Adrenal gland (tissue), 19 donors: ENCODE measurements at places on chromosomes 7 and 10. TPM values are rescaled to one million over a fixed set of nuclear protein-coding genes. Genes with fewer than 3 reads are reported as not detected.
A peak's percentile ranks its signal among the peaks of the same experiment; 100 is the strongest.

Gene COX19
- 32.4 TPM for total RNA-seq

Gene TMEM273
- 2.0 TPM for total RNA-seq

Gene FAM25C
- total RNA-seq, result not detected

Gene LRRTM3
- total RNA-seq, result 4.1 TPM

Gene PODXL
- 99.6 TPM for total RNA-seq

Gene GHRHR
- total RNA-seq, result not detected

Gene KLF14
- total RNA-seq, result 1.8 TPM

Gene TET1
- 1.3 TPM for total RNA-seq

Gene TAS2R41
- not detected for total RNA-seq

Gene FAM3C
- 29.0 TPM for total RNA-seq

Gene MMP21
- total RNA-seq, result 0.11 TPM

Gene UTF1
- total RNA-seq, result not detected

Gene CYP3A4
- total RNA-seq, result 0.14 TPM

GRCh38 chr7:47634273-47634672 is 52.4 kb upstream of the TNS3 start:
- H3K27me3 ChIP-seq, result no peaks in the 10 kb centered on the region
- H3K36me3 ChIP-seq, result no peaks in the 10 kb centered on the region
- no peak for DNase-seq
- H3K4me1 ChIP-seq, result peaks cover 4% of the 10 kb centered on the region
- no peak overlapping the region for H3K27ac ChIP-seq

DNA sequence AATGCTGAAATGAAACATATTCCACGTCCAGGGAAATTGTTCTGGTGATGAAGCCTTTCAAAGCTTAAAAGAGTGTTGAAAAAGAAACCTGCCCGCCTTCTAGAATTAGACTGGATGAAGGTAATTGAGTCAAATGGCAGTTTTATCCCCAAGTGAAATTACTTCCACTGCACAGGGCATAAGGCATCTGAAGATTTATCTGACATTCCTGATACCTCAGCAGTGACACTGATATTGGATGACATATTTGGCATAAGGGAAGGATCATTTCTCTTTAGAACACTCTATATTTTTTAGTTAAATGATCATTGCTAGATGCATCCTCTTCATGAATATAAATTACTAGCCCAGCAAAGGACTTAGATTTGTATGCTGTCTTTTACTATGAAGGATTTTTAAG is 229.6 kb upstream of the TPK1 start:
- no peak overlapping the region for H3K27ac ChIP-seq
- H3K36me3 ChIP-seq, result no peaks in the 10 kb centered on the region
- DNase-seq, result no peak
- H3K4me1 ChIP-seq, result no peaks in the 10 kb centered on the region
- H3K4me3 ChIP-seq, result no peak overlapping the region
- no peaks in the 10 kb centered on the region for H3K27me3 ChIP-seq

- no peak for DNase-seq
- no peaks in the 10 kb centered on the region for H3K36me3 ChIP-seq
- no peak overlapping the region for H3K27ac ChIP-seq
- no peaks in the 10 kb centered on the region for H3K27me3 ChIP-seq
Observed at GRCh38 chr10:33532901-33533300, 198.4 kb upstream of the NRP1 start.

DNA sequence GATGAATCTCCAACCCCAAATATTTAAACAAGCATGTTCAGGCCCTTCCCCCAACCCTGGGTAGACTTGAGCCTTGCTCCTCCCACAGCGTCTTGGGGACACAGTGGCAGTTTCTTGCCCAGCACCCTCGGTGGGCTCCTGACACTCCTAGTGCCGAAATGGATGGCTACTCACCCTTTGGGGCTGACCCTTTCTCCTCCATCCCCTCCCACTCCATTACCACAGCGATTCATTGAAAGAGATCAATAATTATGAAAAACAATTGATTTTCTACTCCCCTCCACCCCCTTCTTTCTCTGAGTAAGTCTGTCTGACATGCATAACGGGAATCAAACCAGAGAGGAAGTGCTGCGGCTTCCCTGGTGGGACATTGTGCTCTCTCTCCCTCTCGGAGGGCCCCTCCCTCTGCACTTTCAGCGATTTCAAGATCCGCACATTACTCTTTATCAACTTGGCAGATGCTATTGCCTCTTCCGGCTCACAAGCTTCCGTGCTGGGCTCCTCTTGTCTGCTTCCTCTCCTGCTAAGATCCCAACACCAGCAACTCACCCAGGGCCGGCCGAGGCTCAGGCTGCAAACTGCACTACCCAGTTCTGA is 79.0 kb upstream of the PLXNA4 start:
- no peak overlapping the region for H3K4me3 ChIP-seq
- no peak overlapping the region for H3K27ac ChIP-seq
- DNase-seq, result peak; percentile 63
- no peaks in the 10 kb centered on the region for H3K27me3 ChIP-seq

DNA sequence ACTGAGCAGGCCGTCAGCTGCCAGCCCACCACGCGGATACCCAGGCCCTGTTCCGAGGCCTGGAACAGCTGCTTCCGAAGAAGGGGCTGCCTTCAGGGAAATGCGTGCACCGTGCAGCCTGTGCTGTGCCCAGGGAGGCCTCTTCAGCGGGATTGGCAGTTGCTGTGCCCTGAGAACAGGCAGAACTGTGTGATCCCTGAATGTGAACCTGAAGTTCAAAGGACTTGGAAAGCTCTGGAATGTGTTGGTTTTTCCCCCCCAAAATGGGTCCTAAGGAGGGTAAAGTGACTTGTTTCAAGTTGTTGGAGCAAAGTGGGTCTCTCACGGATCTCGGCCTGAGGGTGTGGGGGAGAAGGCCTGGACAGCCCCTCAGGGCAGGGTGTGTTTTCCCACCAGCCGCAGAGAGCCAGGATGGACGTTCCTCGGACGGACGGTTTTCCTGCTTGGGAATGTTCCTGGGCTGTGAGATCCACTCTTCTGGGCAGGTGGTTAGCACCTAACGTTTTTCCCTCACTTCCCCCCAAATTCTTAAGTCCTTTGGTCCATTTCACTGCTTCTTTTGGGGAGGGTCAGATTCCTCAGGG is 2.1 kb downstream of the SPRN start:
- no peaks in the 10 kb centered on the region for H3K27me3 ChIP-seq
- no peak overlapping the region for H3K4me3 ChIP-seq
- H3K36me3 ChIP-seq, result peaks cover 20% of the 10 kb centered on the region
- DNase-seq, result no peak
- no peak overlapping the region for H3K27ac ChIP-seq

DNA sequence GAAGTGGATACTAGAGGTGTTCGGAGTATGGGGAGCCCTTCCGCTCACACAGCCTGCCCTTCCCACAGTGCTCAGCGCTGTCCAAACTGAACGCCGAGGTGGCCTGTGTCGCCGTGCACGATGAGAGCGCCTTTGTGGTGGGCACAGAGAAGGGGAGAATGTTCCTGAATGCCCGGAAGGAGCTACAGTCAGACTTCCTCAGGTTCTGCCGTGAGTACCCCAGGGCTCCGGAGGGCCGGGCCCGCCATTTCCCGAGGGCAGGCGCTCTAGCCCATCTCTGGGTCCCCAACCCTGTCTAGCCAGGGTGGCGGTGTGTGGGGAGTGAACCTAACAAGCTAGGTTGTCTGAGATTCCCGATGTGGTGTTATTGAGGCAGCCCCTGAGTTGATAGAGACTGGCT is 59.1 kb downstream of the GTF2IRD1 start:
- no peaks in the 10 kb centered on the region for H3K27me3 ChIP-seq
- no peak overlapping the region for H3K27ac ChIP-seq
- no peaks in the 10 kb centered on the region for H3K4me1 ChIP-seq
- DNase-seq, result no peak
- peaks cover 18% of the 10 kb centered on the region for H3K36me3 ChIP-seq

GRCh38 chr7:47811632-47812380 is 136.5 kb downstream of the PKD1L1 start:
- H3K4me1 ChIP-seq, result peaks cover 10% of the 10 kb centered on the region
- no peak overlapping the region for H3K27ac ChIP-seq
- H3K4me3 ChIP-seq, result no peak overlapping the region
- no peaks in the 10 kb centered on the region for H3K27me3 ChIP-seq
- no peak for DNase-seq

- no peak for DNase-seq
- no peaks in the 10 kb centered on the region for H3K36me3 ChIP-seq
- no peak overlapping the region for H3K27ac ChIP-seq
- no peaks in the 10 kb centered on the region for H3K27me3 ChIP-seq
- no peak overlapping the region for H3K4me3 ChIP-seq
- peaks cover 32% of the 10 kb centered on the region for H3K4me1 ChIP-seq
Observed at GRCh38 chr7:66630531-66630930, 1.9 kb downstream of the KCTD7 start.

DNA sequence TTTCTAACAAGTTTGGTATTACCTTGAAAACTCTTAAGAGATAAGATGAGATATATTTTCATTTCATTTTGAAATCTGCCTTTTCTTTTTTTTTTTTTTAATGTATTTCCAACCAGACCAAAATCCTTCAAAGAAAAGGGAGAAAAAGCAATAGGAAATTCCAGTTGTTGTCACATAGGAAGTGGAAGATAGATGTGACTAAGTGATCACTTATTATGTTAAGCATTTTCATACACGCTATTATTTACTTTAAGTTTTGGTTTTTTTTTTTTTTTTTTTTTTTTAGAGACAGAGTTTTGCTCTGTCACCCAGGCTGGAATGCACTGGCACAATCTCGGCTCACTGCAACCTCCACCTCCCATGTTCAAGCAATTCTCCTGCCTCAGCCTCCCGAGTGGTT is 197.2 kb upstream of the FRMD4A start:
- peaks cover 5% of the 10 kb centered on the region for H3K4me1 ChIP-seq
- peaks cover 16% of the 10 kb centered on the region for H3K36me3 ChIP-seq
- DNase-seq, result no peak
- no peak overlapping the region for H3K4me3 ChIP-seq
- no peaks in the 10 kb centered on the region for H3K27me3 ChIP-seq

DNA sequence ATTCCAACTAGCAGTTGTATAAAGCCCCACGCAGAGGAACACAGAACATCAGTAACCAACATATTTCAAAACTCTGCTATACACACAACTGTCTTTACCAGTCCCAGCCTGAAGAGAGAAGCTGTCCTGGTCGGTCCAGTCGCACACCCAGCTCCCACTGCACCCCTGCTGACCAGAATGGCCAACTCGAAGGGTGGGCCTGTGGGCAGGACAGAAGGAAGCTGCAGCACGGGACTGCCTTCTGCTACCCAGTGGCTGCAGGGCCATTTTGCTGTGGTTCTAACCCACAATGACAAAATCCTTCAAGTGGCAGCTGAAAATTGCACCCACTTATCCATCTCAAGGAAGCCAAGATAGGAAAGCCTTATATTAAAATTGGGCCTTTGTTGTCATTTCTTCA is 48.2 kb downstream of the GSDME start:
- DNase-seq, result no peak
- H3K4me3 ChIP-seq, result no peak overlapping the region
- no peaks in the 10 kb centered on the region for H3K4me1 ChIP-seq
- no peak overlapping the region for H3K27ac ChIP-seq
- no peaks in the 10 kb centered on the region for H3K27me3 ChIP-seq

DNA sequence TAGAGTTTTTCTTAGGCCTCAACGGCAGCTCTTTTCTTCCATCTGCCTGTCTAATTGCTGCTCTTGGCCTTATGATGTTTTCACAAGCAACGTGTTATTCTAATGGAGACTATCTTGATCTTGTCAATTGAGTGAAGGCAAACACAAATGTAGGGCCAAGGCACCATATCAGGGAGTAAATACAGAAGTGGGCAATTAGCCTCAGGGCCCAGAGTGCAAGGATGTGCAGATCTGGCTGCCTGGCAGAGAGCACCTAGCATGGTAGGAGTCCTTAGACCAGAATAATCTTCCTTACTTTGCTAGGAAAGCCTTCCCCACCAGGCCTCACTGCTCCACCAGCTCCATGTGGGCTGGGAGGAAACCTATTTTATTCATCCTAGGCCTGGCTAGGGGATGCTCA is 590.9 kb downstream of the LRMDA start:
- no peaks in the 10 kb centered on the region for H3K27me3 ChIP-seq
- DNase-seq, result no peak
- no peaks in the 10 kb centered on the region for H3K4me1 ChIP-seq

DNA sequence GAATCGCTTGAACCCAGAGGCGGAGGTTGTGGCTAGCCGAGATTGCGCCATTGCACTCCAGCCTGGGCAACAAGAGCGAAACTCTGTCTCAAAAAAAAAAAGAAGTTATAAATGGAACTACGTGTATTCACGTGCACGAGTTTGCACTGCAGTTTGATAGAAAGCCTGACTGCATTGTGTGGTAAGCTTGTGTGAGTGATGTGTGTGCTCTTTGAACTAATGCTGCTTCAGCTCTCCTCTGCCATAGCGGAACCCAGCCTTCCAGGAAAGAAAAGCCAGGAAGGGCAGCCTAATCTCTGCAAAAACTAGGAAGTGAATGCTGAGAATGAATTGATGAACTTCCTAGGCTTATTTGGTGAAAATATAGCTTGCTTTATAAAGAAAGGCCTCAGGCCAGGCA is 15.6 kb upstream of the MKRN1 start:
- H3K36me3 ChIP-seq, result no peaks in the 10 kb centered on the region
- H3K4me3 ChIP-seq, result no peak overlapping the region
- H3K27me3 ChIP-seq, result no peaks in the 10 kb centered on the region
- no peak for DNase-seq
- H3K27ac ChIP-seq, result no peak overlapping the region
- H3K4me1 ChIP-seq, result no peaks in the 10 kb centered on the region

DNA sequence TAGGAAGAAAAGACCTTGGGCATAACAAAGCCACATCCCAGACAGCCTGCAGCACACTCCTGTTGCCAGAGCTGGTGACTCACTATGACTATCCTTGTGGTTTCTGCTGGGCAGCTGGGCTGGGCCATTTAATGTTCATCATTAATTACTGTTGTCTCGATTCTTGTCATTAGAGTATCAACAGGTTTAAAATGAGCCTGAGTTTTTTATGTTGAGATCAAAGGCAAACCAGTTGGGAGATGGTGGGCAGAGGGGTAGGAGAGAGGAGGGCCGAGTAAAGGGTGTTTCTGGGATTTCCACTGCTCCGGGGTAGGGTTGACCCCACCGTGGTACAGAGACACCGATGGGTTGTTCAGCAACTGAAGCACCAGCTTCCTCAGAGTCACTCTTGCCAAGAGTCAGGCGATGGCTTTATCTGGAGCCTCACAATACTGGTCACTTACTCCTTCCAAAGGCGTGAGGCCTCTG is 128.7 kb upstream of the LYZL1 start:
- no peaks in the 10 kb centered on the region for H3K36me3 ChIP-seq
- H3K27me3 ChIP-seq, result no peaks in the 10 kb centered on the region
- no peaks in the 10 kb centered on the region for H3K4me1 ChIP-seq
- peak; percentile 79 for DNase-seq
- no peak overlapping the region for H3K27ac ChIP-seq
- H3K4me3 ChIP-seq, result no peak overlapping the region

- peaks cover 7% of the 10 kb centered on the region for H3K27me3 ChIP-seq
- H3K4me1 ChIP-seq, result no peaks in the 10 kb centered on the region
- no peak overlapping the region for H3K27ac ChIP-seq
- no peak overlapping the region for H3K4me3 ChIP-seq
Observed at GRCh38 chr7:70574970-70575799, 556.8 kb upstream of the GALNT17 start.

DNA sequence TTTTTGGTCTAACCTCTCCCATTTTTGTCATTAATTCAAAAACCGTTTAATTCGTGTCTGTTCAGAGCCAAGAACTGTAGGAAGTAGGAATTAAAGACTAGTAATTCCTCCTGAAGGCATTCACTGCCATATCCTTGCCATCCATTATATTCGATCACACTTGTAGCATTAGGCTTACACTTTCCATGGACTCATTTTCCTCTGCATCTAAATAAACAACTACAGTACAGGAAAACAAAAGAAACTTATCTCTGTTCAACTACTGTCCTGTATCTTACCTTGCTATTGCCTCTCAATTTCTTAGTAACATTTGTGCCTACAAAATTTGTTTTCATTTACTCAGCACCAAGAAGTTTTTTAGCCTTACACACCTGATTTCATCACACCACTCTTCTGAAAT is 111.6 kb upstream of the SEMA3C start:
- no peak overlapping the region for H3K27ac ChIP-seq
- H3K36me3 ChIP-seq, result no peaks in the 10 kb centered on the region
- no peaks in the 10 kb centered on the region for H3K4me1 ChIP-seq
- no peaks in the 10 kb centered on the region for H3K27me3 ChIP-seq
- no peak overlapping the region for H3K4me3 ChIP-seq
- DNase-seq, result no peak
